Anterior cingulate cortex (tissue), 58 donors: ENCODE measurements at places on chromosomes 4 and X.

- no peak for DNase-seq
Measured at GRCh38 chr4:89110541-89110985, 770 bp upstream of the TIGD2 start.

DNA sequence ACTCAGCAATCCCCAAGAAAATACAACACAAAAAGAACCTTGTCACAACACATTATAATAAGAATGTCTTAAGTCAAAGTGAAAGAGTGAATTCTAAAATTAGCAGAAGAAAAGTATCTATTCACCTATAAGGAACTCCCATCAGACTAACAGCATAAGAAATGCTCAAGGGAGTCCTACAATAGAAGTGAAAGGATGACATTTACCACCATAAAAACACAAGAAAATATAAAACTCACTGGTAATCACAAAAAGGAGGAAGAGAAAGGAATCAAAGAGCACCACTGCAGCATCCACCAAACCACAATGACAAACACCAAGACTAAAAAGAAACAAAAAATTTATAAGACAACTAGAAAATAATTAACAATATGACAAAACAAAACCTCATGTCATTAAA lies 257.0 kb upstream of the AGTR2 start:
- no peak for DNase-seq

GRCh38 chr4:140372751-140373327 lies 607 bp upstream of the SCOC start:
- DNase-seq = no peak

DNA sequence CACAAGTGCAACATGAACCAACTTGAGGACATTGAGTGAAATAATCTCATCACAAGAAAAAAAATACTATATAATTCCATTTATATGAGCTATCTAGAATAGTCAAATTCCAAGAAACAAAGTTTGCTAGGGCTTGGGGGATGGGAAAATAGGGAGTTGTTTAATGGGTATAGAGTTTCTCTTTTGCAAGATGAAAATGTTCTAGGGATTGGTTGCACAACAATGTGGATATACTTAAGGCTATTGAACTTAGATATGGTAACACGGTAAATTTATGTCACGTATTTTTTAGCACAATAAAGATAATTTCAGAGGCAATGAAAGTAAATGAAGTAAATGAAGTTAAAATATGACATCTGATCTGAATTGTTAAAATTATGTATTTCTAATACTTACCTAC lies 7.9 kb downstream of the MFSD8 start:
- DNase-seq = no peak

- DNase-seq = no peak
Measured at GRCh38 chr4:1116838-1117237, 3.5 kb upstream of the RNF212 start.

DNA sequence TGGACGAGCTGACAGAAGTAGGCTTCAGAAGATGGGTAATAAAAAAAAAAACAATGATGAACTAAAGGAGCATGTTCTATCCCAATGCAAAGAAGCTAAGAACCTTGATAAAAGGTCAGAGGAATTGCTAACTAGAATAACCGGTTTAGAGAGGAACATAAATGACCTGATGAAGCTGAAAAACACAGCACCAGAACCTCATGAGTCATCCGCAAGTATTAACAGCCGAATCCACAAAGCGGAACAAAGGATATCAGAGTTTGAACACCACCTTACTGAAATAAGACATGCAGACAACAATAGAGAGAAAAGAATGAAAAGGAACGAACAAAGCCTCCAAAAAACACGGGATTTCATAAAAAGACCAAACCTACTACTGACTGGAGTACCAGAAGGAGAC lies 10.5 kb downstream of the NELFA start:
- no peak for DNase-seq

DNA sequence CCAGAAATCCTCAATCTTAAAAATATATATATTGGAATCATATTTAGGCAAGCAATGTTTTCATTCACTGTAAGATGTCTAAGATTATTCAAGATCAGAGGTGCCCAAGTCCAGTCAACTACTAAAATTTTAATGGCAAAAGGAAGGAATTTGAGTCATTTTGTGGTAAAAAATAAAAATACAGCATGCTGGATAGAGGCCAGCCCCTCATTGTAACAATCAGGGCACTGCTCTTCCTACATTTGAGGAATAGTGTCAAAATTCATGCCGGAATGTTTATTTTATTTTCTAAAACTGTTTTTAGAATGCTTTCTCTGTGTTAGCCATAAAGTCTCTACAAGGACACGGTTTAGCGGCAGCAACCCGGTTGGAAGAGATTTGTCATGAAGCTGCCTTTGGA lies 49.9 kb upstream of the SRD5A3 start:
- DNase-seq = no peak
